ENCODE measurements at places on chromosomes 5 and 9.
A peak's percentile ranks its signal among the peaks of the same experiment; 100 is the strongest.

DNA sequence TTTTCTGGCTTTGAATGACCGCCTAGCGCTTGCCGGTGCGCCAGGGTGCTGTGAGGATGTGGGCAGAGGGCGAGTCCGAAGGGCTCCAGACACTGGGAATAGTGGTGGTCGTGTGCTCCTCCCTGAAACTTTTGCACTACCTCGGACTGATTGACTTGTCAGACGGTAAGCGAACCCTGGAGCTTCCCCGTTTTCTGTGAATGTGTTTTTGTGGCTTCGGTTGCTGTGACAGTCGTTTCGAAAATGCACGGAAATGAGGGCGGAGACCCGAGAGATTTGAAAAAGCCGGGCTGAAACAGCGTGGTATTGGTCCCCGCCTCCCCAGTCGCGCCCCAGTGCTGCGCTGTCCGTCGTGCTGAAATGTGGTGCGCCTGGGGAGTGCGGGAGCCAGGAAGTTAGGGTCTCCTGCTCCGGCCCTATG, 102.5 kb upstream of the GABRP start:
- peak; percentile 19 for DNase-seq

DNA sequence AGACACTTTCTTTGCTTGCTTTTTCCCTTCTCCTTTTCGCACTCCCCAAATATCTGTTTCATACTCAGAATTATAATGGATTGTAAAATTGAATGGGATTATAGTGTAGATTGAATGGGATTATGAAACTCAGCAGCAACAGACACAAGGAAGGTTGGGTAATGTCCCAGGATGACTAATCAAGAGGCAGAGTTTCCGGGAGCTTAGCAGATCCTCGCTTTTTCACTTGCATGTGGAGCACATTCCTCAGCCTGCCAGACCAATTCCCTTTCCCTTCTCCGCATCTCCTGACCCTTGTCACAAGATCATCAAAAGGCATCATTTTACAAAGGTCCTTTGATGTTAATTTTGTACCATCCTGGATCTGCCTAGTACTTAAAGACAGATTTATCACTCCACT, 55.1 kb upstream of the SLC1A1 start:
- DNase-seq, result no peak

- DNase-seq, result no peak
Measured at GRCh38 chr5:122736086-122736845, 38.6 kb upstream of the SNX2 start.

- DNase-seq, result no peak
Measured at GRCh38 chr9:31030741-31031202, 1353.7 kb upstream of the ACO1 start.

DNA sequence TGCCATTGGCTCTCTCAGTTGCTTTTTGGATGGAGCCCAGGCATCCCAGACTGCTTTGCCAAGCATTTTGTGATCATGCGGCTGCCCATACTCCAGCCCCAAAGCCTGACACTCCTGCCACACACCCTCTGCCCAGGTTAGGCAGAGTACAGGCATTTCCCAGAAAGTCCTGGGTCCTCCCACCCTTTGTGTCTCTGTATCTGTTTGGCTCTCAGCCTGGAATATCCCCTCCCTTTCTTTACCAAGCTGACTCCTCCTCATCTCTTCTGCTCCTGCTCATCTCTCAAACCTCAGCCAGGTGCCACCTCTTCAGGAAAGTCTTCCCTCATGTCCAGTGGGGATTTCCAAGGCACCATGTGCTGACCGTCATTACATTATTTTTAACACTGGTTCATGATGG, 14.3 kb upstream of the SH3RF2 start:
- DNase-seq, result no peak

- DNase-seq, result no peak
Measured at GRCh38 chr9:19149230-19149629, 21.9 kb upstream of the PLIN2 start.

GRCh38 chr9:30771760-30772159, 1612.7 kb upstream of the ACO1 start:
- no peak for DNase-seq

- DNase-seq, result no peak
Measured at GRCh38 chr5:33049298-33049697, 338.2 kb downstream of the NPR3 start.

- no peak for DNase-seq
Measured at GRCh38 chr5:133357758-133358157, 254.6 kb downstream of the FSTL4 start.

DNA sequence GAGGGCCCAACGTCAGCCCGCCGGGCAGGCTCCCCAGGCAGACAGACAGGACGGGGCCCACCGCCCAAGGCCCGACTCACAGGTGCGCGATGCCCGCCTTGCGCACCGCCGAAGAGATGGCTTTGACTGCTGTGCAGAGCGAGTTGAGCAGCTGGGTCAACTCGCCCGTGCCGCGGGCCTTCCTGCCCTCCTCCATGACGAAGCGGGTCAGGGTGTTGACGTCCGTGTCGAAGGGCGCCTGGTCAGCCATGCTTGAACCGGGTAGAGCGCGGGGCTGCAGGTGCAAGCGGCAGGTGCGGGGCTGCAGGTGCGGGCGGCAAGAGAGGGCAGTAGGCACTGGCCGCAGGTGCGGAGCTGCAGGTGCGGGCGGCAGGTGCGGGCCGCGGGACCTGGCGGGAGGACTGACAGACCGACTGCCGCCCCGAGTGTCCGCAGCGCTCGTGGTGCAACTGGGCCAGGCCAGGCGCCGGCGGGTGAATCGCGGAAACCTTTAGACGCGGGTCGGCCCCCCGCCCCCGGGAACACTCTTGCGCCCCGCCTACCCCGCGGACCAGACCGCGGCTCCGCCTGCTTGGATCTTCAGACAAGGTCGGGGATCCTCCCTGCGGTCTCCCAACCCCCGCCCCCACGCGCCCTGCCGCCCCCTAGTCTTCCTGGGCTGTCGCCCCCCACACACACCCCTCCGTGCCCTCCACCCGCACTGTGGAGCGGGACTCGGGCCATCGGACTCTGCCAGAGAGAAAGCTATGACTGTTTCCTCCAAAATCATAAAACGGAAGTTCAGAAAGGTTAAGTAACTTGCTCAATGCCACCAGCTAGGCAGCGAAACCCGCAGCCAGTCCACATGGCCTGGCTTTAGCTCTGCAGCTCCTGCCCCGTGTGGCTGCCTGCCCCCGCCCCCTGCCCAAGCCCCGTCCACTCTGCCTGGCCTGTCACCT, at the start of gene FBP1:
Gene FBP1 (minus strand): TSS at position 458 of the 938 bp plus-strand sequence. CDS start 208 bp downstream, at position 250.
- peak; percentile 35 for DNase-seq

DNA sequence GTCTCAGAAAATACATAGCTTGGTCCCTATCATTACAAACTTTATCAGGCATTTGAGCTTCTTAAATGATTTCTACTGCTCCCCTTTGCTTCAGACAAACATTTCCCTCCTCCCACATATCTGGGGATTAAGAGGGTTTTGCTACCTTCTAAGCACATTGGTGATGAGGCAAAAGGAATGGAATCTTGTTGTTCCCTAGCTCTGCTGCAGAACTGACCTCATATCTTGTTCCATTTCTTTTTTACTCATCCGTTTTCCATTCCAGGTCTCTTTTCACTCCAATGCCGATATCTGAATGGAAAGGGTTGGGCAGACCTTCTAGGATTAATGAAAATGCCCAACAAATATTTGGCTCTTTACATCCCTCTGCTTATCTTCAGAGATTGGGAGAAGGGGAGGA, 444.6 kb downstream of the ZNF608 start:
- no peak for DNase-seq

DNA sequence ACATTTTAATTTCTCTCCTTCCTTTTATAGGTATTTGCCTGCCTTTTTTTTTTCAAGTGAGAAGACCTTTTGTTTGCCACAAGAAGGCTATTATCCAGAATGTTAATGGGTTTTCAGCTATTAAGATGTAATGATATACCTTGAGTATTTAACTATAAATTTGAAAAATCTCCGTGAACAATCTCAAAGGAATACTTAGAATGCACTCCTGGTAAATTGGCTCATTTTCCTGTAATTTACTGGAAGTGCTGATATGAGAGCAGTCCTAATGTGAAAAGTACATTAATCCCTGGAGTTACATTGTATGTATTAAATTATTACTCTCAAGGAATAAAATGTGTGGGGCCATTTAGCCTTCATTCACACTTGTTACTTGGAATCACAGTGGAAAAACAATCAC, 32.4 kb downstream of the AOPEP start:
- no peak for DNase-seq

DNA sequence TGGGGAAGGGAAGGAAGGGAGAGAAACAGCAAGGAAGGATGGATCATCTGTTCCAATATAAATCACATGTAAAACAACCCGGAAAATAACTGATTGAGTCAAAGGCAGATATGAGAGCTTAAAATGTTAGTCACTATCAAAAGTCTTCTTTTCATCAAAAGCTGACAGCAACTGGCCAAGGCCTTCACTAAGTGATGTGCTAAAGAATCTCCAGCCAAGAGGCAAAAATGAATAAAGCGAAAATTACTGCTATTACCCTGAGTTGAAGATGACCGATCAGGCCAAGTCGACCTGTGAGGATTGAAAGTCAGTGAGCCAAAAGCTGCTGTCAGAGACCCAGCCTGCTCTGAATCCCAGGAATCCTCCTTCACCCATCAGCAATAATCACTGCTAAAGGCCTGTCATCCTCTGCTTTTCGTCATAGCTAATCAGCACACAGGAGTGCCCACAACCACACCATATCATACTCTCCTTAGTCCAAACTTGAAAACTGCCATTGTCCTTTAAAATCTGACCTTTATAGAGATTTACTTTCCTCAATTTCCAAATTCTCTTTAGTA, 736.9 kb downstream of the TLE1 start:
- no peak for DNase-seq

DNA sequence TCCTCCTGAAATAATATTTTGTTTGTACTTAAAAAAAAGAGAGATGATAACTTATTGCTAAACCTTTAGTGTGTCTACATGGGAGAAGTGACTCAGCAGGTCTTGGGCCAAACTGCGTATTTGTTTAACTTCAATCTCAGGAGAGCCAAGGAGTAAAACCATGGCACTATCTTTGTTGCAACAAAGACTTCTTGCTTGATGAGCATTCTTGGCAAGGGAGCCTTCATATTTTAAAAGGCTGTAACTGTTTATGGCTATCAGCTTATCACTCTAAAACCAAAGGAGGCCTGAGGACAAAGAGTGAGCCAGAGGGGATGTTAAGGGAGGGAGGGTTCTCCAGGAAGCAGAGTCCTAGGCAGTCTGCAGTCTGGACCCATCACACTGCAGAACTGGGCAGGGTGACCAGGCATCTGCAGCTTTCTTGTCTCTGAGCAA, 216.2 kb upstream of the S1PR3 start:
- DNase-seq, result no peak

DNA sequence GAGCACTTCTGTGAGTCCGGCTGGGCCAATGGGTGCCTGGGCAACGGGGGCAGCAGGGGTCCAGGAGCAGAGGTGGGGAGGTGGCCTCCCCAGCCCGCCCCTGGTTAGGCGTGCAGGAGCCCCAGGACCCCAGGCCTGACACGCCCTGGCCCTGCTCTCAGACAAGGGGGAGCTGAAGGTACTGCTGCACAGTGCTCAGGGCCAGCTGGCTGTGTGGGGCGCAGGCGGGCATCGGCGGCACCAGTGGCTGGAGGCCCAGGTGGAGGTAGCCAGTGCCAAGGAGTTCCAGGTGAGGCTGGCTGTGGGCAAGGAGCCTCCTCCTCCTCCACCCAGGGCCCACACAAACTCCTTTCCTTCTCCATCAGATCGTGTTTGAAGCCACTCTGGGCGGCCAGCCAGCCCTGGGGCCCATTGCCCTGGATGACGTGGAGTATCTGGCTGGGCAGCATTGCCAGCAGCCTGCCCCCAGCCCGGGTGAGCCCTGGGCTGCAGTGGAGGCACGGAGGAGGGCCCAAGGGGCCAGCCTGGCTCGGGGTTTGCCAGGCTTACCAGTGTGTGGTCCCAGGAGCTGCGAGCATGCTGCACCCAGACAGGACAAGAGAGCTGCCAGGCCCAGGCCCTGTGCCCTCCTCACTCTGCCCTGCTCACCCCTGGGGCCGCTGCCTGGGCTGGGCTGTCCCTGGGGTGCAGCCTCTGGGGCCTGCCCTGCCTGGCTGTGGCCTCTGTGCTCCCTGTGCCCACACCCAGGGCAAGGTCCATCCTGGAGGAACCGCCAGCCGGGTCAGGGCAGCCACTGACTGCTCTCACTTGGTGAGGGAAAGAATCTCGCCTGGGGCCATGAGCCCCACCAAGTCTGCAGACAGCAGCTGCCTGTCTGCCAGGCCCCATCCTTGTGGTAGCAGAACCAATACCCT, 7.0 kb downstream of the MAMDC4 start:
- DNase-seq, result no peak

DNA sequence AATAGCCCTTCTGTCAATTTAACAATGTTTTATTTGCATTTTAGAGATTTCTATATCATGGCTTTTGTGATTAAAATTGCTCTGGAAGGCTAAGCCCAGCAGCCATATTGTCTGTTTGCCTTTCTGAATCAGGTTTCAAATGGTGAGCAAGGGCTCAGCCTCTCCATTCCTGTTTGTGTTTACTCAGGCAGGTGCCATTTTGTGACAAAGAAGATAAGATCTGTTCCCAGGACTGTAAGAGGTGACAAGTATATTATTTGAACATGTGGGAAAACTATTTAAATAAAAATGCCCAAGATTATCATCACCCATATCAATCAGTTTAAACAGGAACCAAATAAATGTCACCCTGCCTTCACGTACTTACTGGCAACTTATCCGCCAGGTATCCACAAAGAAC, 641.3 kb upstream of the KLF4 start:
- no peak for DNase-seq

GRCh38 chr5:116358911-116359418, 215.7 kb downstream of the SEMA6A start:
- no peak for DNase-seq

DNA sequence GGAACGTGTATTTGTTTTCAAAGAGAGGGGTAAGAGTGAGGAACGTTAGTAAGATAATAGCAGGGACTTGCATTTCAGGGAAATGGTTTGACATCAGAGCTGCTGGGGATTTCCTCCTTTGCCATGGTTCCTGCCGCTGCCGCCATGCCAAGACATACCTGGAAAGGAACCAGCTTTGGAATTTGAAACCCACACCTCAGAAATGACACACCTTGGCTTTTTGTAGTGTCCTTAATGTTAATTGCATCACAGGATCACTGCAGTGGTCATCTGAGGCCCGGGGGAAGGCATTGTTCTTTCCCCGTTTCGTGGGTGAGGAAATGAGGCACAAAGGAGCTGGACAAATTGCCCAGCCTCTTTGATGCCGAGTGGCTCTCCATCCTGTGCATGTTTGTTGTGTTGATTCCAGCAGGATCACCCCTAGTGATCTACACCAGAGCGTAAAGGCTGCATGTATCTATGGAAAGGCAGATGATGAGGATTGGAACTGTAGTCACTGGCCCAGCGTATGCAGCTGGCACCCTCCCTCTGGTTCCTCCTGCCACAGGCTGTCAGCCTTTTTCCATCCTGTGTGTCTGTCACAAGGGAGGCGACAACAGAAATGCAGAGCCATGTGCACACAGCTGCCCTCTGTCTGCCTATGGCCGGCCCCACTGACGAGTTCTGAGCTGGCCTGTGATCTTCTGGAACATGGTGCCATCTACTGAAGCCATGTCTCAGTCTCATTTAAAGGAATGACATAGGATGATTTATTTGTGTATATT, 37.8 kb downstream of the SLC46A2 start:
- no peak for DNase-seq

GRCh38 chr5:112159435-112159834, 259.6 kb downstream of the EPB41L4A start:
- no peak for DNase-seq

- DNase-seq, result no peak
Measured at GRCh38 chr9:94941211-94941875, 214.8 kb downstream of the AOPEP start.

GRCh38 chr5:16803831-16804230, 132.3 kb downstream of the MYO10 start:
- no peak for DNase-seq
